ENCODE measurements at places on chromosomes 1 and 21. TPM values are rescaled to one million over a fixed set of nuclear protein-coding genes. Genes with fewer than 3 reads are reported as not detected.

DNA sequence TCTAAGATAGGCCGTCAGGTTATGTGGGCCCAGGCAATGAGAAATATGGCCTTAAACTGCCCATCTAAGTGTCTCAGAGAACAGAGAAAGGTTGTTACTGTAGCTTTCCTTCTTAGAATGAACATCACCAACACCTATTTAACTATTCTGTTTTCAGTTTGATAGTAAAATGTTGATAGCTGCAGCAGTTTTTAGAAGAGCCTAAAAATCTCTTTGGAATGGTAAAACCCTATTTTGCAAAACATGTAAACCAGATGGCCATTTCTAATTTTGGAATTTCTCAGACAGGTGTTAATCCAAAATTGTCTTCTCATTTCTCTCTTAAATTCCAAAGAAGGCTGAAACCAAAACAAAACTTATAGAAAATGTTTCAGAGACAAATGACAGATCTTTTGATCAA, 57.5 kb downstream of the DIPK1A start:
- no peaks in the 10 kb centered on the region for H3K27me3 ChIP-seq
- H3K4me3 ChIP-seq = no peak overlapping the region
- H3K27ac ChIP-seq = peak overlapping the region; percentile 80
- no peak for DNase-seq

DNA sequence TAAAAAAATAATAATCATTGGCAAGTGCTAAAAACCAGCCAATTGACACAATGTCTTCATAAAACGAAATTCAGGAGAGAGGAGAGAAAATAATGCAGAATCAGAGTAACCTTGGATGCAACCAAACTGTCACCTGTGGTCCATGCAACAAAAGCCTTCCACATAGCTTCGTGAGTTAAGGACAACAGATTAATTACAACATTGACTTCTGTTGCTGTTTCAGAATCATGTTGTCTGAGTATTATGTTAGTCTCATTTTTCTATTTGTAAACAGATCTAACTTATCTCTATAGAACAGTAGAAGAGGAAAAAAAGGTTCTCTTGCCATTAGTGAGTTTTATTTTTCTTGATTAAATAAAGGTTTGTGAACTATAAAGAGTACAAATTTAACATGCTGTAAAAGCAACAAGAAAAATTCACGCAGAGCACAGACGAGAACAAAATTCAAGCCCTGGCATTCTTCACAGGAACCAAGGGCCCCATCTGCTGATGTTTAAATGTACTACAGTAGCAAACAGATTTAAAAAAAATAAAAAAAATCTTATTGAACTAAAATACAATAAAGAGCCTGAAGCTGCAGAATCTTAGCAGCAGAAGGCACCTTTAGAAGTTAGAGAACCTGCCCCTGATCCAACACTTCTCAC, 381.1 kb upstream of the PKN2 start:
- H3K27ac ChIP-seq = no peak overlapping the region
- H3K36me3 ChIP-seq = no peaks in the 10 kb centered on the region
- H3K4me1 ChIP-seq = no peaks in the 10 kb centered on the region
- H3K27me3 ChIP-seq = peaks cover 2% of the 10 kb centered on the region
- H3K4me3 ChIP-seq = no peak overlapping the region

GRCh38 chr1:44283524-44284173, 70.4 kb downstream of the DMAP1 start:
- no peak overlapping the region for H3K27ac ChIP-seq
- no peak overlapping the region for H3K4me3 ChIP-seq
- H3K4me1 ChIP-seq = no peaks in the 10 kb centered on the region
- H3K27me3 ChIP-seq = no peaks in the 10 kb centered on the region

GRCh38 chr21:35226968-35227744, 178.1 kb upstream of the RUNX1 start:
- peaks cover 26% of the 10 kb centered on the region for H3K27me3 ChIP-seq
- H3K4me1 ChIP-seq = peaks cover 51% of the 10 kb centered on the region
- H3K36me3 ChIP-seq = no peaks in the 10 kb centered on the region
- peak overlapping the region; percentile 65 for H3K27ac ChIP-seq
- DNase-seq = peak; percentile 79
- H3K4me3 ChIP-seq = peak overlapping the region; percentile 11

- no peaks in the 10 kb centered on the region for H3K36me3 ChIP-seq
- H3K4me3 ChIP-seq = no peak overlapping the region
- H3K4me1 ChIP-seq = no peaks in the 10 kb centered on the region
These were observed 55.2 kb upstream of the C1orf174 start for GRCh38 chr1:3955196-3955772.

- no peak overlapping the region for H3K27ac ChIP-seq
- no peak for DNase-seq
- H3K36me3 ChIP-seq = no peaks in the 10 kb centered on the region
- peaks cover 5% of the 10 kb centered on the region for H3K27me3 ChIP-seq
These were observed 57.0 kb downstream of the PTGER3 start for GRCh38 chr1:70990469-70991253.

DNA sequence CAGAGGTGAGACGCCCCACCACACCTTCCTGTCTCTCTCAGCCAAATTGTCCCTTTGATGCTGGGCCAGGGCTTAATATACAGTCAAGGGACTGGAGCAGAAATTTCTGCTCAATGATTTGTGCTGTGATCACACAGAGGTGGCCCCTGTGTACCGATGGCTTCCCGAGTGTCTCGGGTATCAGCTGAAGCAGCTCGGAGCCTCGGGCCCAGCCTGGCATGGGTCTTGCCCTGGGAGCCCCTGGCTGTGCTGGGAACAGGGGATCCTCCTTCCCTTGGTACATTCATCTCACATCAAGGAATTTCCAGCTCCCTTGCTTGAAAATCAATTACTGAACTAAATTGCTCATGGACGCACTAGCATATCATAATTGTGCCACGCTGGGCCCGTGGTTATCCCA, 148.8 kb upstream of the C1orf174 start:
- H3K4me3 ChIP-seq = no peak overlapping the region
- DNase-seq = no peak
- no peaks in the 10 kb centered on the region for H3K27me3 ChIP-seq
- H3K36me3 ChIP-seq = no peaks in the 10 kb centered on the region

GRCh38 chr21:26892151-26892550, 46.9 kb upstream of the ADAMTS1 start:
- H3K4me1 ChIP-seq = no peaks in the 10 kb centered on the region
- no peak for DNase-seq
- H3K36me3 ChIP-seq = no peaks in the 10 kb centered on the region

DNA sequence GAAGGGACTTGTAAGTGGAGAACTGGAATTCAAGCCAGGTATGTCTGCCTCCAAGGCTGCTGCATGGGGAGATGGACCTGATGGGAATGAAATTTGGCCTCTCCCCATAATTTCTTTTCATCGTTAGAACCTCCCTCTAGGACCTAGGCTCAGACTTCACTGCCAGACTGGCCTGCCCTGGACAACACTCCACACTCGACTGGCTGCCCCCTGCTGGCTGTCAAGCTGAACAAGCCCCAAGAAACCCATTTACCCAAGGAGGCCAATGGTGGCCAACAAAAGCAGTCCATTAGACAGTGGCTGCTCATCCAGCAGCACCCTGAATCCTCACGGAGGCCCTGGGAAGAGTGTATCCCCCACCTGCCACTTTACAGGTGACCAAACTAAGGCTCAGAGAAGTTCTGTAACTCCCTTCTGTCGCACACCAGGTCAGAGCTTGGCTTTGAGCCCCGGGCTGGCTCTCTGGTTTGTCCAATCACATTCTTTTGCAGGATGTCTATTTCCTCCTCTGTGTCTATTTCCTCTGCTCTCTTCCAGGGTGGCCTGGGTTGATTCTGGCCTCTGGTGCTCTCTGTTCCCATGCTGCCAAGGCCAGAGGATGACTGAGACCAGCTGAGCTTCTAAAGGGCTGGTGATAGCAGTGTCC, 3.8 kb downstream of the RNF186 start:
- H3K27me3 ChIP-seq = no peaks in the 10 kb centered on the region
- peak; percentile 60 for DNase-seq
- no peaks in the 10 kb centered on the region for H3K4me1 ChIP-seq
- no peaks in the 10 kb centered on the region for H3K36me3 ChIP-seq
- H3K4me3 ChIP-seq = no peak overlapping the region

- peaks cover 27% of the 10 kb centered on the region for H3K4me1 ChIP-seq
- no peak overlapping the region for H3K4me3 ChIP-seq
- peaks cover 12% of the 10 kb centered on the region for H3K27me3 ChIP-seq
- H3K27ac ChIP-seq = no peak overlapping the region
- H3K36me3 ChIP-seq = peaks cover 4% of the 10 kb centered on the region
- no peak for DNase-seq
These were observed 63.9 kb downstream of the URB2 start for GRCh38 chr1:229689904-229690303.

DNA sequence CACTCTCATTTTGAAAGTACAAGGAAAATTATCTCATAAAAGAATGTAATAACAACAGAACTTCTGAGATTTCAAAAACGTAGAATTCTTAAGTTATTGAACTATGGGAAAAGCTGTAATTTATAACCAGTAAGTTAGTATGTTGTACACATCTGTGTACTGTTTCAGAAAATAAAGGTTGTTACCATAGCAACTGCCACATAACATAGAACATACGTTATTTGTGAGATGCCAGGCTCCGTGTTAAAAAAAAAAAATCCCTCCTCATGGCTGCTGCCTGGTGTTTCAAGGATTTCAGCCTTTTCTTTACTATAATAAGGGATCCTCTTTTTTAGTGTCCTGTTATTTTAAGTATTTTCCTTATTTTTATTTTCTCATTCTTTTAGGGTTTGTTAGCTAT, 79.5 kb downstream of the RWDD3 start:
- peaks cover 3% of the 10 kb centered on the region for H3K27me3 ChIP-seq
- H3K4me3 ChIP-seq = no peak overlapping the region
- no peak overlapping the region for H3K27ac ChIP-seq
- no peak for DNase-seq

DNA sequence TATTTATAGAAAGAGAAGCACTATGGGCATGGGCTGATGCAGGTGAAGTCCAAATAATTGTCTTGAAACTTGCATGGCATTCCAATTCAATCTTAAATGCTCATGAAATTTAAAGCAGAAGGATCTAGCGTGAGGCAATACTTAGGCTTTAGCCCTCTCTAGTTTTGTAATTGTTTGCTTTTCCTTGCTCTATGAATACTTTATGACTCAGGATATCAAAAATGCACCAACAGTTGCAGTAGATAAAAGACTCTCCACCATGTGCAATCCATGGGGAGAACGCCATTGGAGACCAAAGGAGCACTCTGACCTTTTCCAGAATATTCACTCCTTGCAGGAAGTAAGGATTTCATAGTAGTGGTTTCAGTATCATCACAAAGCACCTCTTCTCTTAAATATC, 436.4 kb downstream of the LRRIQ3 start:
- DNase-seq = no peak
- no peak overlapping the region for H3K4me3 ChIP-seq
- no peak overlapping the region for H3K27ac ChIP-seq
- no peaks in the 10 kb centered on the region for H3K36me3 ChIP-seq

GRCh38 chr1:19338323-19338762, 26.2 kb downstream of the SLC66A1 start:
- no peak for DNase-seq
- peaks cover 41% of the 10 kb centered on the region for H3K36me3 ChIP-seq
- H3K4me1 ChIP-seq = peaks cover 1% of the 10 kb centered on the region
- no peak overlapping the region for H3K4me3 ChIP-seq

DNA sequence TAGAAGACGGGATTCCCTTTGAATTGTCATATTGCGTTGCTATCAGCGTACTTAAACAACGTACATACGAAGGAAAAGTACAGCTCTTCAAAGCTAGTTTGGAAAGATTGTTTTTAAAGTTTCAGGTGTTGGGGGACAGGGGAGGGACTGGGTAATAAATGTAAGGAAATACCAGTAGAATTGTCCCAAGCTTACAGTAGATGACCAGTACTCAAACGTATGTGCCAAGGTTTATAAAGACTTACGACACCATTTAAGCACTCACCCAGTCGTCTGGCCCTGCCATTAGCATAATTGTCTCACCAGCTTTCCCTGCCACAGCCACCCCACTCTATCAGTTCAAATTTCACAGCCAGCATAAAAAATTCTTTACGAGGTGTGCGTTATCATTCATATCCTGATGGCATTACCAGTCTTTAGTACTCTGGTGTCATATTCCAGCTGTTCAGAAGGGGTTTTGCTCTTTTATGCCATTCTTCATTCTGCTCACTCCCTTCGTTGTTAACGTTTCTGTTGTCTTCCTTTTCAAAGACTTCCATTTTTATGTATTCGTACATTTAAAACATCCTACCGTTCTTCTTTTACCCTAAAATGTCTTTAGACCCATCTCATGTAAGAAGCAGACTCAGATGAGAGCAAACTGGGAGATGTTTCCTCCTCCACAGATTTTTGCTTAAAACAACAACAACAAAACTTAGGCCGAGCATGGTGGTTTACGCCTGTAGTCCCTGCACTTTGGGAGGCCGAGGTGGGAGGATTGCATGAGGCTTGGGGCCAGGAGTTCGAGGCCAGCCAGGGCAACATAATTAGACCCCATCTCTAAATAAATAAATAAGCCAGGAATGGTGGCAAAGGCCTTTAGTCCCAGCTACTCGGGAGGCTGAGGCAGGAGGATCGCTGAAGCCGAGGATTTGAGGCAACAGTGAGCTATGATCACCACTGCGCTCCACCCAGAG, 1.0 kb upstream of the HP1BP3 start:
- H3K4me3 ChIP-seq = peak overlapping the region; percentile 91
- no peak for DNase-seq
- H3K27me3 ChIP-seq = no peaks in the 10 kb centered on the region
- peaks cover 14% of the 10 kb centered on the region for H3K36me3 ChIP-seq
- peak overlapping the region; percentile 97 for H3K27ac ChIP-seq

DNA sequence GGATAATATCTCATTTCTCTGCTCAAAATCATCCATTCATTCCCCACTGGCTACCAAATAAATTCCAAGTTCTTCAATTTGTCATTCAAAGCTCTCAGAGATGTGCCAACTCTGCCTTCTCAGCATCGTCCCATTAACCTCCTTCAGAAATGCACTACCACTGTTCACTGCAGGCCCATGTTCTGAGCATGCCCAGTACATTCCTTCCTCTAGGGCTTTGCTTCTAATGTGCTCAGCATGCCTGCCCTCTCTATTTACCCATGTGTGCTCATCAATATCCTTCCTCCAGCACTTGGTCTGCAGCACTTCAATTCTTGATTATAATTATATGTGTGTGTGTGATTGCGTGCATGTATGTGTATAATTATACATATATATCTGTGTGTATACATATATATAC, 36.1 kb upstream of the RGS8 start:
- no peak overlapping the region for H3K4me3 ChIP-seq
- DNase-seq = no peak
- no peaks in the 10 kb centered on the region for H3K36me3 ChIP-seq
- H3K4me1 ChIP-seq = peaks cover 13% of the 10 kb centered on the region

DNA sequence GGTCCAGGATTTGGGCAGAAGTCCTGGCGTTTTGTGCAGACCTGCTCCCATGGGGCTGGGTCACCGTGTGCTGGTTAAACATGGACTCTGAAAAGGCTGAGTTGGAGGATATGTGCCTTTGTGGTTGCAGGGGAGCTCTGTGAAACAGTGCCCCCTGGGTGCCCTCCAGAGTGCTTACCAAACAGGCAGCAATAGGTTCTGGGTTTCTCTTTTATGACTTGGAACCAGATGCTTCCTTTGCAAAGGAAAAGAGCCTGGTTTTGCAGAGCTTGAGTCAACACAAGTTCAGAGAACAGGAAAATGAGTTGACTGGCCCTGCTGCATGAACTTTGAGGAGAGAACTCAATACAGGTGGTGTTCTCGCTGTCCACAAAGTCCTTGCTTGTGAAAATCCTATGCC, 288.9 kb downstream of the TM2D1 start:
- H3K4me3 ChIP-seq = no peak overlapping the region
- peaks cover 8% of the 10 kb centered on the region for H3K27me3 ChIP-seq
- DNase-seq = no peak

- H3K36me3 ChIP-seq = no peaks in the 10 kb centered on the region
- H3K27me3 ChIP-seq = no peaks in the 10 kb centered on the region
- no peak overlapping the region for H3K4me3 ChIP-seq
- H3K4me1 ChIP-seq = no peaks in the 10 kb centered on the region
These were observed 394.3 kb downstream of the TGFB2 start for GRCh38 chr1:218739426-218739825.

Gene SYT11
- total RNA-seq = 11.9 TPM

Gene SLC16A4
- 0.23 TPM for total RNA-seq

Gene DCST2
- total RNA-seq = 0.24 TPM

Gene CHI3L1
- not detected for total RNA-seq

Gene TSPAN2
- 0.84 TPM for total RNA-seq

All from activated CD8-positive, alpha-beta T cell treated with anti-CD3 and anti-CD28 coated beads, Interleukin-2, amount 10 ng/mL, durations not matched to agents 7 days and 5 days (primary cell).